Frontal cortex (tissue), 4 donors: ENCODE measurements at places on chromosomes 2 and 18.

GRCh38 chr2:195390686-195391321 is 266.2 kb upstream of the SLC39A10 start:
- no peak for DNase-seq

DNA sequence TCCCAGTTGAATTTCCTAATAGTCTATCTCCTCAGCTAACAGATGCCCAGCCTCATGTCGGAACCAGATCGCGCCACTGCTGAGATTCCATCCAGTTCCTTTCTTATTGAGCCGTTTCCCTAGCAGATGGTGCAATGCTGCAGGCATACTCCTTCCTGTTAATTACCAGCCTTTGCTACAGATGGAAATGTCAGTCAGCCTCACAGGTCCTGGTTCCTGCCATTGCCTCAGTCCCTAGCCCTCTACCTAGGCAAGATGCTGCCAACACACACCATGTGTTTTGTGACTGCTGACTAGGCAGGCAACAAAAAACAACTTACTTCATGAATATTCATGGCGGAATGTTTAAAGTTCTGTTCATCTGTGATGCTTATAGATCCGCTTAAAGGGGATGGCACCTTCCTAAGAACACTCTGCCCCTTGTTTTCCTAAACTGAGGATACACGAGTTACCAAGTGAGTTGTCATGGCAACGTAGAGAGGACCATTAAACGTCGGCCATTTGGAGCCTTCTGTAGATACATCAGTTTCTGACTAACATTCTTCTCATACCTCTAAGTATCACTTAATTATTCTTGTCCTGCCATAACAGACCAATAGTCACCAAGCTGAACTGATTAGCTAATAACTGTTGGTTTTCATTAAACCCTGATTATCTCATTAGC is 749.5 kb downstream of the RNF144A start:
- no peak for DNase-seq

- no peak for DNase-seq
Observed at GRCh38 chr2:17231394-17231965, 286.8 kb downstream of the RAD51AP2 start.

- no peak for DNase-seq
Observed at GRCh38 chr2:867296-867695, 83.4 kb upstream of the SNTG2 start.

DNA sequence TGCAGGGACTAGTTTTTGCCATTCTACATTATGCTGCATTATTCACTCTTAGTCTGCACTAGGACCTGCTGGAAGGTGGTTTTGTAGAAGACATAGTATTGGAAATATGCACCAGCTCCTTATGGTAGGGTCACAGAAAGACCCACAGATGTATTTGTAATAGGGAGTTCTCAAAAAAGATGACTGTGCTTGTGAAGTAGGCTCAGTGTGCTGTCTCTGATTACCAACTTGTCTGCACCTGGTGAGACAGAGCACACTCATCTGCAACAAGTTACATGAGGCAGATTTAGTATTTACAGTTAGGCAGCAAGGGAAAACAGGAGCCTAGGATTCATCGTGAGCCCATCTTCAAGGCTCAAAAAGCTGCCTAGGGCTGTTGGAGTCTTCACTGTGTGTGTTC is 29.4 kb downstream of the RHBDD1 start:
- DNase-seq, result no peak

GRCh38 chr2:40369267-40370006 is 82.5 kb downstream of the SLC8A1 start:
- DNase-seq, result no peak

DNA sequence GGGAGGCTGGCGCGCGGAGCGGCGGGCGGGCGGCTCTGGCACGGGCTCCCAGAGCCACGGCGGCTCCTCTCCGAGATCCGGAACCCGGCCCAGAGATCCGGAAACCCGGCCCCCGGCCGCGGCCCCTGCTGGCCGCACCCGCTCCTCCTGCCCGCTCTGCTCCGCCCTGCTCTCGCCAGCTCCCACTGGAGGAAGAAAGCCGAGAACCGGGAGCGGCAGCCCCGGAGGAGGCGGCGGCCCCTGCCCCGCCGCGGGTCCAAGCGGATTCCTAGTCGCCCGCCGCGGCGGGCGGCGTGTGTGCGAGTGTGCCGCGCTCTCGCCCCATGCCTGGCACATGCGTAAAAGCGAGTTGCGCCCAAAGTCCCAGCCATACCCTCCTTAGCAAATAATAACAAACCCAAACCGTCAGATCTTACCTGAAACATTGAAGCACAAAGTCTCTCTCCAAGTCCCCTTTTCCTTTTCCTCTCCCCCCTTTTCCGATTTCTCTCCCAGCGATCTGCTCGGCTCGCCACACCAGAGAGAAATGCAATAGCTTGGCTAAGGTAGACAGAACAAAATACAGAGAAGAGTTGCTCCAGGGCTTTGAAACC is 108.7 kb upstream of the KCTD1 start:
- peak; percentile 72 for DNase-seq

DNA sequence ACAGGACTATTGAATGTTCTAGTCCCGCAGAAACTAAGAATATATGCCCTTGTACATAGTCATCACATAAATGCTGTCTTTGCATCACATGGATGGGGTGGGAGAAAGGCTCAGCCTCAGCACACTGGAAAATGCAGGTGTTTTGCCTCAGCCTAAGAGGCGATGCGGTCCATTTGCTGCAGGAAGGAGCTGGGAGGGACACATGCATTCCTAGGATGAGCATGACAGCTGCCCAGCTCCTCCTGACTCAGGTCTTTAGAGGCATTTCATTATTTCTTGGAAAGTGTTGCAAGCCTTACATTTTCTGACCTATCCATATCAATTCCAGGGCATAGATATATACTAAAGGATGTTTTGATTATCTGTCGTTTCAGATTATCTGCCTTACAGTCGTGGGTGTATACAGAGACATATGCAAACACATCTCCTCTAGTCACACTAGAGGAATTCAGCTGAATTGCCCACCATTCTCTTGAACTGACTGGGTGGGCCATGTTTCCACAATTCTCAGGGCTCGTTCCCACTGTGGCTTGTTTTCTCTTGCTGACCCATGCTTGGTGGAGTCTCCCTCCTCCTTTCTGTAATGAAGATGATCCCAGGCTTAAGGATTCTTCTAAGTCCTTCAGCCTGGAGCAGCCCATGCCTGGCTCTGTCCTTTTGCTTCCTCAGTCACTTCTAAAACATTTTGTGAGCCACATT is 156.9 kb downstream of the SETBP1 start:
- DNase-seq, result no peak

DNA sequence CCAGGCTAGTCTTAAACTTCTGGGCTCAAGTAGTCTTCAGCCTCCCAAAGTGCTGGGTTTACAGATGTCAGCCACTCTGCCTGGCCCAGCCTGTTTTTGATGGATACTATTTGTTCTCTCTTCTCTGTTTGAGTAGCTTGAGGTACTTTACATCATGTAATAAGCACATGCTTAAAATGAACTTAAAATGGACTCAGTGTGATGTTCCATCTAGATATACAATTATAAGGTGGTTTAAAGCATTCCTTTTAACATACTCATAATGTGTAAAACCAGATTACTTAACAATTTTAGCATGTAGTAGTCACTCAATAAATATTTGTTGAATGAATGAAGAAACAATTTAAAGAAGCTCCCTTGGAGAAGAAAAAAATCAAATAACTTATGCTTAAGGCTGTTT is 9.6 kb downstream of the PTPRM start:
- no peak for DNase-seq

DNA sequence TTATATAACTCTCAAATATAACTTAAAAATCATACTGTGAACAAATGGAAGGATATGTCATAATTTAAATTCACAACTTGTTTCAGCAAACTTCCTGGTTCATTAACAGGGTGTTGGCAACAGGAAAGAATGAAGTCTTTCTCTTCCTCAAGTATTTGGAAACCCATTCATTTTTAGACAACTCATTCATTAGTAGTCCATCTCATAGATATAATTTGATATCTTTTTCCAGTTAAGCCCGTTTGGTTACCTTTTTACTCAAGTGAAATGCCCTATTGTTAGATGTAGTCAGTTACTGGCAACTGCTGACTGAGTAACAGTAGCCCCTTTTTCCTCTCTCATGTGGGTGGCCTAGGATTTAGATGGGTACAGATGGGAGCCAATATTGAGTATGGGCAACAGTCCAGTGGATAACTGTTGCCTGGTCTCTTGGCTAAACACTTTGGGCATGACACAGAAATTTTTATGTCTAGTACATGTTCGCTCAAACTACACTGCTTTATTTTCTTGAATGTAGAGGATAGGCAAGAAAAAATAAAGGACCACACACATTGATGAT is 4.6 kb upstream of the UGP2 start:
- no peak for DNase-seq

GRCh38 chr2:160224060-160224459 is 24.0 kb upstream of the ITGB6 start:
- DNase-seq, result peak; percentile 38
